ENCODE measurements at places on chromosomes 12 and 14.

GRCh38 chr12:16939871-16940306, 333.9 kb upstream of the LMO3 start:
- DNase-seq: no peak

- no peak for DNase-seq
Observed at GRCh38 chr12:121390856-121391255, 9.1 kb upstream of the RNF34 start.

GRCh38 chr12:55742719-55743405, at the start of gene GDF11:
Gene GDF11, plus strand, starts transcription at chr12:55743122. Its CDS starts 195 bp downstream, at chr12:55743317.
- peak; percentile 45 for DNase-seq

DNA sequence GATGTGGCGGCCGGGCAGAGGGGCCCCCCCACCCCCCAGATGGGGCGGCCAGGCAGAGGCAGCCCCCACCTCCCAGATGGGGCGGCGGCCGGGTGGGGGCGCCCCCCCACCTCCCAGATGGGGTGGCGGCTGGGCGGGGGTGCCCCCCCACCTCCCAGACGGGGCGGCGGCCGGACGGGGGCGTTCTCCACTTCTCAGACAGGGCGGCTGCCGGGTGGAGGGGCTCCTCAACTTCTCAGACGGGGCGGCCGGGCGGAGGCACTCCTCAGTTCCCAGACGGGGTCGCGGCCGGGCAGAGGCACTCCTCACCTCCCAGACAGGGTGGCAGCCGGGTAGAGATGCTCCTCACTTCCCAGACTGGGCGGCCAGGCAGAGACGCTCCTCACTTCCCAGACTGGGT, 469.8 kb downstream of the PCNX1 start:
- DNase-seq: no peak

- no peak for DNase-seq
Observed at GRCh38 chr14:65991104-65991503, 495.1 kb upstream of the CCDC196 start.

GRCh38 chr12:10249690-10250455, 37.2 kb downstream of the GABARAPL1 start:
- DNase-seq: peak; percentile 13

DNA sequence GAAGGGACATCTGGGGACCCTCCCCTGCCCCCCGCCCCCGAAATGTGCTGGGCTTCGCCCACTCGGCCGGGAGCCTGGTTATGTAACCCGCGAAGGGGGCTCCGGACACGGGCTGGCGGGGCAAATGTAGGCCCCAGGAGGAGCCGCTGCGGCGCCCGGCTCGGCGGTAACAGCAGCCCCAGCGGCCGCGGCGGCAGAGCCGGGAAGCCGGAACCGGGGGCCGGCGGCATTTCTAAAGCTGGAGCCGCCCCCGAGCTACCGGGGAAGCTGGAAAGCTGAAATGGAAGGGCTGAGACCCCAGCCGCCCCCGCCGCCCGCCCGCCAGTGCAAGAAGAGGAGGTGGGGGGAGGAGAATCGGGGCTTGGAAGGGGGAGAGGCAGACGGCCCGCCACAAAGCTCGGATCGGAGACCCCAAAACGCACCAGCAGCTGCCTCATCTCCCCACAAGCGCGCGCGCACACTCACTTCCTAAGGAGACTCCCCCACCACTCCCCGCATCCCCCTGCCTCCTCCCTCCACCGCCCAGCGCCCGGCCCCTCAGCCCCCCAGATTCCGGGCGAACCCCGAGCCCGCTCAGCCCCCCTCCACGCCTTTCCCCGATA, 1.5 kb downstream of the KDM2B start:
- DNase-seq: peak; percentile 46

DNA sequence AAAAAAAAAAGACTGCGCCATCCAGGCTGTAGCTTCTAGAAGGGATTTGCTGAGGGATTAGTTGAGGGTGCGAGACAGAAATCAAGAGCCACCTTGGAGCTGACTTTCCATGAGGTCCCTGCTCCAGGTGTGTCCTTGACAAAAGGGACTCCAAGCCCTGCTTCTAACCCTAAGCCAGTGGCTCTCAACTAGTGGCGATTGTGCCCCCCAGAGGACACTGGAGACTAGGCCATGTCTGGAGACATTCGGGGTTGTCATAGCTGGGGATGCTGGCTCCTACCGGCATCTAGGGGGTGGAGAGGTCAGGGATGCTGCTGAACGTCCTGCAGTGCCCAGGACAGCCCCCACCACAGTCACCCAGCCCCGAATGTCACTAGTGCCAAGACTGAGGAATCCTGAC, 40.6 kb downstream of the SPRING1 start:
- no peak for DNase-seq
